ENCODE measurements at places on chromosomes 1 and 21. TPM values are rescaled to one million over a fixed set of nuclear protein-coding genes. Genes with fewer than 3 reads are reported as not detected.

- no peaks in the 10 kb centered on the region for H3K36me3 ChIP-seq
- DNase-seq = no peak
- no peak overlapping the region for H3K4me3 ChIP-seq
- H3K27me3 ChIP-seq = no peaks in the 10 kb centered on the region
Observed at GRCh38 chr1:61186753-61187152, 104.4 kb downstream of the NFIA start.

DNA sequence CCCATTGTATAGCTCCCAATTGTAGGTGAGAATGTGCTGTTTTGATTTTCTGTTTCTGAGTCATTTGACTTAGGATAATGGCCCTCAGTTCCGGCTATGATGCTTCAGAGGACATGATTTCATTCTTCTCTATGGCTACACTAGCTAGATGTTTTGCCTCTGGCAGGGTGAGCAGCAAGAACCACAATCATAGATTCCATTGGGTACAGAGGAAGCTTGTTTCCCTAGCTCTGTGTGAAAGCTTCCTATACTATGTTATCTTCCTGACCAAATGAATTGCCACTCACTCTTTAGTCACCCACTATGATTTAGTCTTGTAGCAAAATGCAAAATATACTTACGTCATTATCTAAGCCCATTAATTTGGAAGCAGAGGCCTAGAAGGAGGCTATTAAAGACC is 616.3 kb downstream of the PLA2G4A start:
- DNase-seq = no peak
- H3K4me1 ChIP-seq = no peaks in the 10 kb centered on the region
- H3K36me3 ChIP-seq = no peaks in the 10 kb centered on the region
- H3K4me3 ChIP-seq = no peak overlapping the region
- H3K27me3 ChIP-seq = no peaks in the 10 kb centered on the region

GRCh38 chr1:15282038-15282437 is 35.0 kb downstream of the FHAD1 start:
- no peak overlapping the region for H3K4me3 ChIP-seq
- H3K27me3 ChIP-seq = no peaks in the 10 kb centered on the region
- DNase-seq = no peak
- H3K4me1 ChIP-seq = peaks cover 5% of the 10 kb centered on the region
- H3K36me3 ChIP-seq = no peaks in the 10 kb centered on the region
- H3K27ac ChIP-seq = no peak overlapping the region

DNA sequence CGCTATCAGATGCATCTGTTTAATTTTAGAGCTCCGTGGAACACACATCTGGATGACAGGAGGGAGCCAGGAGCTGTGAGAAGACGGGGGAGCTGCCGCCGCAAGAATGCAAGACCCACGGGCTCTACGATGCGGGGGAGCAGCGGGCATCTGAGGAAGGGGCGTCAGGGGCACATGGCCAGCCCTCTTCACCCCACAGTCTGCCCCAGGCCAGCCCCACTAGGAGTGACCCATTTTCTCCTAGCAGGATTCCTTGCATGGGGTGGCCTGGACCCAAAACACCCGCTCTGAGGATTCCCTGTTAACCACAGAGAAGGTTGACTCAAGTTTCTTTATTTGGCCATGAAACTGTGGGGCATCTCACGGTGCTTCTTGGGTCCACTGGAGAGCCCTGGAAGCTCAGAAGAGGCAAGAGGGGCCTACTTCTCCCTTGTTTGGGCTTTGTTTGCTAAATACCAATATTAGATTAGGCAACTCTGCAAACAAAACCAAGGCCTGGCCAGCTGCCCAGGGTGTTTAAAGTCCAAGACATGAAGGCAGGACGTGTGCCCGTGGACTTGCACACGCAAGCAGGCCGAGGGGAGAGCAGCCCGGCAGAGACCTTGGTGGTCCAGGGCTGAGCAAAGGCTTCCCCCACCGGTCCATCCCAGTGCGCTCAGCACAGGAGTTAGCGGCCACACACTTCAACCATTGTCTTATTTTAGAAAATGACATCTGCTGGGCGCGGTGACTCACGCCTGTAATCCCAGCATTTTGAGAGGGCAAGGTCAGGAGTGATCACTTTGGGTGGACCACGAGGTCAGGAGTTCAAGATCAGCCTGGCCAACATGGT is 89.8 kb downstream of the DHRS3 start:
- no peaks in the 10 kb centered on the region for H3K36me3 ChIP-seq
- no peak overlapping the region for H3K27ac ChIP-seq
- H3K4me1 ChIP-seq = peaks cover 7% of the 10 kb centered on the region

DNA sequence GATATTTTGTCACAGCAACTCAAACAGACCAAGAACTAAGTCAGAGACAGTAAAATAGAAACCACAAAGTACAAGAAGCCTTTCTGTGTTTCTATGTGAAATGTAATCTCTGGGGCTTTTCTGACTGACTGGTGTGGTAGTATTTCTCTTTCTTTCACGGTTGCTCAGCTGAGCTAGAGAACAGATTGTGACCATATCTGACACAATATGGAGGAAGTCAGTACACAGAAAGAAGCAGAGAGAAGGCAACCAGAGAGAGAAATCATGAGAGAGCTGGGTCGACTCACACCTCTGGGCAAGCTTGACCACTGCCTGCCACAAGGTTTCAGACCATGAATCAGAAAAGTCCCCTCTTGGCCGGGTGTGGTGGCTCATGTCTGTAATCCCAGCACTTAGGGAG is 208.9 kb upstream of the GREM2 start:
- no peaks in the 10 kb centered on the region for H3K4me1 ChIP-seq
- no peak overlapping the region for H3K27ac ChIP-seq
- DNase-seq = no peak
- H3K36me3 ChIP-seq = peaks cover 6% of the 10 kb centered on the region

KMO gene
- 0.39 TPM for polyA plus RNA-seq

FYB2 gene
- polyA plus RNA-seq = 2.6 TPM

CSF3R gene
- 16.6 TPM for polyA plus RNA-seq

- no peaks in the 10 kb centered on the region for H3K4me1 ChIP-seq
- H3K36me3 ChIP-seq = no peaks in the 10 kb centered on the region
- no peaks in the 10 kb centered on the region for H3K27me3 ChIP-seq
Observed at GRCh38 chr1:238621405-238621804, 730.7 kb upstream of the ZP4 start.

HHAT gene
- 5.2 TPM for polyA plus RNA-seq

IL10 gene
- polyA plus RNA-seq = 0.23 TPM

ARMH1 gene
- 10.8 TPM for polyA plus RNA-seq

GRCh38 chr1:84398175-84399155 is at the start of gene DNASE2B:
Gene DNASE2B, plus strand, starts transcription at chr1:84398484. Its CDS starts 81 bp downstream, at chr1:84398565.
- H3K27ac ChIP-seq = no peak within 1 kb of the TSS
- no peaks in the 10 kb centered on the region for H3K4me1 ChIP-seq
- DNase-seq = no peak
- no peak within 1 kb of the TSS for H3K4me3 ChIP-seq
- no peaks in the 10 kb centered on the region for H3K27me3 ChIP-seq

- H3K4me3 ChIP-seq = no peak overlapping the region
- DNase-seq = no peak
- no peaks in the 10 kb centered on the region for H3K27me3 ChIP-seq
- peaks cover 55% of the 10 kb centered on the region for H3K36me3 ChIP-seq
- H3K4me1 ChIP-seq = peaks cover 33% of the 10 kb centered on the region
Observed at GRCh38 chr21:43741423-43742096, 22.6 kb downstream of the PDXK start.

DNA sequence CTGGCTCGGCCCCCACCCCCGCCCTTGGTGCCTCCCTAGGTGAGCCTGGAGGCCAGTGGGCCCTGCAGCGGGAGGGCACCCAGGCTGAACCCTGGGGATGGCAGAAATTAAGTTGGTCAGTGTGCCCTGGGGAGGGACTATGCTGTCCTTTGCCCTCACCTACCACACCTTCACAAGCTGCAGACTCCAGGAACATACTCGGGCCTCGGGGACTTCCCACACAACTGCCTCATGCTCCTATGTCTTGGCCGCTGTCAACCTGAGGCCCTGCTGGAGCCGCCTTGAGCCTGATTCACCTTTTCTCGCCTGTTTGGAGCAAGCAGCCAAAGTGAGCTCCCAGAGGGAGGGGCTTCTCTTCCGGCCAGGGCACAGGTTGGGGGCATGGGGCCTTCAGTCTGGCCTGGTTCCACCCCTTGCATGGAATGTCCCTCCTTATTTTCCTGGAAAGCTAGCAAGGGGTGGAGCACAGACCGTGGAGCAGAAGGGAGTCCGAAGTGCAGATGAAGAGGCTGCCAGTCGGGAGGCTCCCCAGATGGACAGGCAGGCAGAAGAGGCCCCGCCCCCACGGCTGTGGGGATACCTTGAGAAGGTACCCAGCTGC is 24.7 kb downstream of the KNCN start:
- peaks cover 35% of the 10 kb centered on the region for H3K4me1 ChIP-seq
- no peaks in the 10 kb centered on the region for H3K36me3 ChIP-seq
- no peak overlapping the region for H3K4me3 ChIP-seq
- H3K27me3 ChIP-seq = peaks cover 73% of the 10 kb centered on the region
- DNase-seq = no peak

DNA sequence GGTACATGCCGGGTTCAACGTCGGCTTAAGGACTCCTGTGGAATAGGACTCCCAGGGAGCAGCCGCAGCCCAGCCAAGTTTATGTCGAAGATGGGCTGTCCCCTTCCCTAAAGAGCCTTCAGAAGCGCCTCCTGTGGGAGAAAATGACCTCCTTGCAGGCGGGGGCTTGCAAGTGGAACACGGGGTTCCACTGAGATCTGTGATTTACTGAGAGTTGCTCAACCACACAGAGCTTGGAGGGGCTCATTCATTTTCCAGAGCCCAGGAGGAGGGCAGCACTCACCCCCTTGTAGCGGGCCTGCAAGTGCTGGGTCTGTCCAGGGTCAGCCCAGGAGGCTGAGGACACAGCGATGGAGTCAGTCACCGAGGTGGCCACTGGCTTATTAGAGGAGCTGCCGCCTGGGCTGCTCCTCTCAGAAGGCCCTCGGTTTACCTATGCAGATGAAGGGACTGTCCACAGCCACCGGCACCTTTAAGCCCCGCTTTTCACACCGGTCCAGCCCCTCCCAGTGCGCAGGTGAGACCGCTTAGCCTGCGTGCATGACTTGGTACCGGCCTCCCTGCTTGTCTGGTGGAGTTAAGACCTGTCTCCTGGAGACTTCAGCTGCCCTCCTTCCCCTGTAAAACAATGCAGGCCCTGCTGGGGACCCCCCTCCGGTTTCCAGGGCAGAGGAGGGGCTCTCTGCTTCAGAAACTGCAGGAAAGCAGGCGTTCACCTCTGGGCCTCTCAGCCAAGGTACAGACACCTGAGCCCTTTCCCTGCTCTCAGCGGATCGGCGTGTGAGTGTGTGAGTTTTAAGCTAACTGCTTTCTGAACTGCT is 57.5 kb downstream of the ATP5PO start:
- H3K36me3 ChIP-seq = peaks cover 38% of the 10 kb centered on the region
- no peak for DNase-seq
- no peaks in the 10 kb centered on the region for H3K27me3 ChIP-seq
- no peak overlapping the region for H3K4me3 ChIP-seq
- H3K27ac ChIP-seq = peak overlapping the region; percentile 62

LIN28A gene
- polyA plus RNA-seq = not detected

DNA sequence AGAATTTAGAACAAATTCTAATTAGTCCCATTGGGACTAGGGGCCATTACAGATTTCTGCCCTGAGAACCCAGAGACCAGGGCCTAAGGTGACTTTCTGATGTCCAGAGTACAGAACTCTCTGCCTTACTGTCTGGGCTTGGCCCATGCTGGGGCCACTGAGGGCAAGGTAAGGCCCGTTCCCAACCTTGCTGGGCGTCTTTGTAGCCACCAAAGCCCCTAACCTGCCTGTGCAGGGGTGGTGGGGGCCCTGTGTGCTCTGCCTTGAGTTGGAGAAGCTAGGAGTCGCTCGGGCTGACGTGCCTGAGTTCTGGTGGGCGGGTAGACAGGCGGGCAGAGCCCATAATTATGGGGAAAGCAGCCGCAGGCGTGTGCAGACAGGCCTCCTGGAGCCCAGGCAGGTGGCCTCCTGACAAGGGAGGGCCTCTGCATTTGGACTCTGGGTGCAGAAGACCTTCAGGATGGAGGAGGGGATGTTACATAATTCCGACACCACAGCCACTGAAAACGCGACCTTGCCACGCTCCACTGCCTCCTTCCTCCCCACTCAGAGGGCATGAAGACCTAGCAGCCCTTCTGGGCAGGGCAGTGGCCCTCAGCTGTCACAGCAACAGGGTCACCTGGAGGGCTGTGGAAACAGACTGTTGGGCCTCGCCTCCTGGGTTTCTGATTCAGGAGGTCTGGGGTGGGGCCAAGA is 239.9 kb upstream of the TMEM51 start:
- no peak for DNase-seq
- peaks cover 15% of the 10 kb centered on the region for H3K4me1 ChIP-seq
- no peaks in the 10 kb centered on the region for H3K36me3 ChIP-seq
- no peak overlapping the region for H3K4me3 ChIP-seq
- no peak overlapping the region for H3K27ac ChIP-seq

MAB21L3 gene
- 0.21 TPM for polyA plus RNA-seq

Data from spinal cord (tissue), 10 donors.